ENCODE measurements at places on chromosomes 1 and 21.
A peak's percentile ranks its signal among the peaks of the same experiment; 100 is the strongest.

- DNase-seq = no peak
These were observed 154.8 kb upstream of the COL6A1 start for GRCh38 chr21:45826676-45827301.

DNA sequence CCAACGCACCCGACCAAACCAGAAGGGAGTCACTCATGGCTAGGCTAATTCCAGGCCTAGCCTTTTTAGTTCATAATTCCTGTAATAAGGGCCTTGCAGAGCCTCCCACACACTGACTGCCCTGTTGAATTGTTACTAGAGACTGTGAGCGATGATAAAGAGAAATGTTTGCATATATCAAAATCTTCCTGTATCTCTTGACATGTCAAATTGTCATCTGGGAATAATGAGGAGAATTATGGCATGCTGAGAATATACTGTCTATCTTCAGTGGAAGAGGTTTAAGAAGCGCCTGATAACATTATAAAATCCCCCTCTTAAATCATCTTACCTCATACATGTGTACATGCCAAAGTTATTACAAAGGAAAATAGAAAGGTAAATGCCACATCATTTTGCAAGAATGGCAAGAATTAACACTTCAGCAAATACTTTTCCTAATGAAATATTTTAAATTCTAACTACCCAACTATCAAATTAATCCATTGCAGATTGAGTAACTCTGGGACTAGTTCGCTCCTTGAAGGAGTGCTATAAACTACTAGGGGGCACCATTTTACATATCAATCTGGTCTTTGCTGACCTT, 144.1 kb downstream of the CENPF start:
- DNase-seq = no peak

DNA sequence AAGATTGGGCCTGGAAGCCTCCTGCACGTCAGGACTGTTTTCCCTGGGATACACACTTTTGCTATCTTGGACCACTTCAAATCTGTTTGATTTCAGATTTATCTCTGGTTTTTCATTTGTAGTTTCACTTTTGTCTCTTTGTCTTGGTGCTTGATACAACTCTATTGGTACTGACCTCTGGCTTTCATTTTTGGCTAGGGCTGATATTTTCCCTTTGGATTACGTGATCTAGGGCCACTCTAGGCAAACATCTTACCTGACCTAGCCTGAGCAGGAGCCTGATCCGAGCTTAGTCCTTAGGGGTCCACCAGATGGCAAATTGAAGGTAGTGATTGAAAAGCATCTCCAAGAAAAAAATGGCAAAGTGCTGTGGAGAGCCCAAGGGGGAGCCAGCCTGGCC, 39.6 kb downstream of the ZBTB18 start:
- DNase-seq = no peak

DNA sequence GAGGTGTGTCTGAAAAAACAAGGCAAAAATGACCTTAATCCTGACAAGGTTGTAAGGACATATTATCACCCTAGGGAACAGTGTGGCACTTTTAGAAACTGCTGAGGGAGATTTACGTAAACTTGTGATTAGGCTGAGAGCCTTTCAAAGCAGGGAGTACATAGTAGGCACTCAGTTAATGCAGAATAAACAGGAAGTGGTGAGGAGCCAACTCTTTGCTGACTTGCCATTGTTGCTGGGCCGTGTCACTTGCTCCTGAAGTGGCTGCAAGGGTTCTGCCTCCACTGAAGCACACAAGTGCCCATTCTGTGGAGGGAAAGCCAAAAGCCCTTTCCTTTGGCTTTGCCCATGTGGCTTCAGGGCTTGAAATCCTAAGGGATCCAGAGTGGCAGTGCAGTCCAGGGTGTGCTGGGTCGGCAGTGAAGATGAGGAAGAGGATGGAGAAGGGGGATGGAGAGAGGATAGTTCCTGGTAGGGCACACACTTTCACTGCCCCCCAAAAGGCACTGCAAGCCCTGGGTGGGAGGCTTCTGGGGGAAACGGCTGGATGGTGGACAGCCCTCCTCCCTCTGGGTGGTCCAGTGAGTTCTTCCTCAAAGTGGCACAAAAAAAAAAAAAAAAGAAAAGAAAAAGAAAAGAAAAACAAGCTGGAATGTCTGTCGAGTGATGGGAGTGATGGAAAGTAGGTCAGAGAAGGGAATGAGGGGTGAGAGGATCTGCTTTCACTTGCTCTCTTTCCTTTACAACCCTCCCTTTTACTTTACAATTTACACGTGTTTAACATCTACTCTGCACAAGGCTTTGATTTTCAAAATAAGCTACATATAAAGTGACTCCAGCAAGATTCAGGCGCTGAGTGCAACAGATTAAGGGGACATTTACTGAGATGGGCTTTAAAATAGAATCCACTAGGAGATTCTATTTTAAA, 13.7 kb upstream of the RHEX start:
- no peak for DNase-seq

GRCh38 chr1:89610457-89611011, 22.4 kb upstream of the LRRC8C start:
- DNase-seq = peak; percentile 81

DNA sequence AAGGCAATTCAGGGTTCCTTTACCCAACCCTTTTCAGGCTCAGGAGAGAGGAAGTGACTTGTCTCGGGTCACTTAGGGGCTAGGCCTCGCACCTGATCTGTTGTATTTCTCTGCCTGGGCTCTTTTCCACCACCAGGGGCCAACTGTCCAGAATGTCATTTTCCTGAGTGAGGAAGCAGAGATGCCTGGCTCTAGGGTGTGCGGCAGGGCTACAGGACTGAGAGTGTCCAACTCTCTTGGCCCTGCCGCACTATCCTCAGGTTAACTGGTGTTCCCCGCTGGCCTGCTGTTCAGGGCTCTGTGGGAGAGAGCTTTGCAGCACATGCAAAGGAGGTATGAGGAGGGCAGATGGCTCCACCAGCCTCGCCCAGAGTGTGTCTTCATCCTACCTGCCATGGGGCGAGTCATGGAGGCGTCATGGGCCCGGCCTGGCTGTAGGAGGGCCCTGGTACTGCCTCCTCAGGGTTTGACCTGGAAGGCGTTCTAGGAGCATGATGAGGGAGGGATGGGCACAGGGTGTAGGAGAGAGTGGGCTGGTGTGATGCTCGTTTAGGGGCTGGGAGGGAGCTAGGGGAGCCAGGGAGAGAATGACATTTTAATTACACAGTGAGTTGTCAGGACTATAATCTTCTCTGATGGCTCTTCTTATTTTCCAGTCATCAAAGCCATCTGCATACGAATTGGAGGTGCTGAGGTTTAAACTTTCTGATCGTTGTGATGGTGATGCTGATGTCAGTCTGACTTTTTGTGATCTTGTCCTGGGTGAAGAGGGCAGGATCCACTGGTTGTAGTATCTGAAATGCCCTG, 128.3 kb downstream of the NOS1AP start:
- no peak for DNase-seq

DNA sequence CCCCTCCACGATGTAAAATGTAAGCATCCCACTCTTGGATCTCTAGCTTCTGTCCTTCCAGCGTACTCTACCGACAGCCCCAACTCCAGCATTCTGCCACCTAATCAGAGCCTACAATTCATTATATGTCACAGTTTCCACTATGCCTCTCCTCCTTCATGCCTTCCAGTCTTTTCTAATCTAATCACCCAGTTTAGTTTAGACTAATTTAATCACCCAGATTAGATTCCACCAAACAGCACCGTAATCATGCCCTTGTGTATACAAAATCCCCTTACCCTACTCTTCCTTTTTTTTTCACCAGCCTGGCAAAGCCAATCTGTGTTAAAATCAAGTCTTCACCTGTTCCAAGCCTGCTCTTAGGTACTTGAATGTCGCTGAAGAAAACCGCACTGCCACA, 49.8 kb upstream of the KANK4 start:
- DNase-seq = no peak

DNA sequence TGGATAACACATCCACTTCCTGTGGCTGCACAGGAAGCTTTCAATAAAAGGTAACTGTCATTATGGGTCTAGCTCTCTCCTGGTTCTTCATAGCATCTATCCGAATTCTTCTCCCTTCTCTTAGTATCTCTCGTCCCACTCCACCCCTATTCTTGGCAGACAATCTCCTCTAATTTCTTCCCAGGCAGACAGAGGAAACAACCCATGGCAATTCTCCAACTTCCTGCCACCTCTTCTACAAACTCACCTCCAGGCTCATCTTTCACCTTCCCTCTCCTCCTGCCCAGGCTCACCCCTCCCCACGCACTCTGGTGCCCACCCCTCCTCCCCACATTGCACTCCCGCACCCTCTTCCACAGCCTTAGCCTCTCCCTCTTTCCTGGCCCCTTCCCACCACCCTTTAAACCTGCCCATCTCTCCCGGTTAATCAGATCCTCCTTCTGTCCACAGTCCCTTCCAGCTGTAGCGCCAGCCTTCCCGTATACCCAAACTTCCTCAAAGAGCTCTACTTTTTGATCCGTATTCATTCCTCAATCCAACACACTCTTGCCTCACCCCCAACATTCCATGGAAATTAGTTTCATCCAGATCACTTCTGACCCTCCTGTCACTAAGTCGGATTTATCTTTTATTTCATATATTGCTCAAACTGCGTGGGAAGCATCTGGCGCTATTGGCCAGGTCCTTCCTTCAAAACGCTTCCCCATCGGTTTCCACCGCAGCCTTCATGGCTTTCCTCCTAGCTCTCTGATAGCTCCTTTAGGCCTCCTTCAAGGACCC, 25.9 kb downstream of the SHISA4 start:
- DNase-seq = no peak

DNA sequence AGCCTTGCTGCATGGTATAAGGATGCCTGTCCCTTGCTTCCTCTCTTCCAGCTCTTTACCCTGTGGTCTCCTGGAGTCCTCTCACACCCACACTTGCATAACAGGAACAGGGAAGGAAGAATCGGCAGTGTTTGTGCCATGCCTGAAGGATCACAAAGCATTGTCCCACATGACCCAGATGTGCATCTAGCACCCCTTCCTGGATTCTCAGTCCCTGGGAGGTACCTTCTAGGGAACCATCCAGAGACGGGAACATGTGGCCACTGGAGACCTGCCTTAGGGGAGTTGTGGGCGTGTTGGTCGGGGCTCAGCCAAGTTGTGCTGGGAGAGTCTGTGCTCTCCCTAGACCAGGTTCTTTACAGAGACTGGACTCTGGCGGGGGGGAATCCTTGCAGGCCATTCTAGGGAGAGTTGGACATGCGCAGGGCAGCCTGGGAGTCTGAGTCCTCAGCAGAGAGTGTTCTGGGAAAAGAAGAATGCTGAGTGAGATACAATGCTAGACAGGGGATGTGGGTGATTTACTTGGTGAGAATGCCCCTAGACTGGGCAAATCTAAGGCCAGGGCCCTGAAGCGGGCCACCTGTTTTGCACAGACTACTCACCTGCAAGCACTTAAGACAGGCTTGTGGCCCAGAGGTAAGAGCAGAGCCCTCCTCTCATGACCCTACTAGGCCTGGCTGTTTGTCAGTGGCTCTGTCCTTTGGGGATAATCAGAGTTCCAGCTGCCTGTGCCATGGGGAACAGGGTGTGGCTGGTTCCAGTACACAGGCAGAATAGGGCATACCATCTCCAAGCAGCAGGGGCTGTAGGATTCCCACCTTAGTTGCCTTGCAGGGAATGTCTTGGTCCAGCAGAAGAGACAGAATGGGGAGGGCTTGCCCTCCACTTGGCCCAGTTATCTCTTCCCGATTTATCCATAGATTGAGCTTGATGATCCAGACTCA, 89.8 kb downstream of the MAN1C1 start:
- DNase-seq = no peak

- DNase-seq = no peak
These were observed 11.9 kb downstream of the LHX4 start for GRCh38 chr1:180241716-180242544.

DNA sequence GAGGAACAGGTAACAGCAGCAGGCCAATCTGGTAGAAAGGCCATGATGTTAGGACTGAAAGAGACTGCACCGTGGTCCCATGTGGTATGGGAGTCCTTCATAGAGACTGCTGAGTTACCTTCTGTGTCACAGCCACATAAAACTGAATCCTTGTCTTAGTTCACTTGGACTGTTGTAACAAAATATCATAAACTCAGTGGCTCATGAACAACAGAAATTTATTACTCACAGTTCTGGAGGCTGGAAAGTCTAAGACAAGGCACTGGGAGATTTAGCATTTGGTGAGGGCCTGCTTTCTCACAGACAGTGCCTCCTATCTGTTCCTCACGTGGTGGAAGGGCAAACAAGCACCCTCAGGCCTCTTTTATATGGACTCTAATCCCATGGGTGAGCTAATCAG, 67.5 kb downstream of the CD2 start:
- DNase-seq = no peak

GRCh38 chr1:157278383-157279137, 140.4 kb upstream of the ETV3 start:
- no peak for DNase-seq

DNA sequence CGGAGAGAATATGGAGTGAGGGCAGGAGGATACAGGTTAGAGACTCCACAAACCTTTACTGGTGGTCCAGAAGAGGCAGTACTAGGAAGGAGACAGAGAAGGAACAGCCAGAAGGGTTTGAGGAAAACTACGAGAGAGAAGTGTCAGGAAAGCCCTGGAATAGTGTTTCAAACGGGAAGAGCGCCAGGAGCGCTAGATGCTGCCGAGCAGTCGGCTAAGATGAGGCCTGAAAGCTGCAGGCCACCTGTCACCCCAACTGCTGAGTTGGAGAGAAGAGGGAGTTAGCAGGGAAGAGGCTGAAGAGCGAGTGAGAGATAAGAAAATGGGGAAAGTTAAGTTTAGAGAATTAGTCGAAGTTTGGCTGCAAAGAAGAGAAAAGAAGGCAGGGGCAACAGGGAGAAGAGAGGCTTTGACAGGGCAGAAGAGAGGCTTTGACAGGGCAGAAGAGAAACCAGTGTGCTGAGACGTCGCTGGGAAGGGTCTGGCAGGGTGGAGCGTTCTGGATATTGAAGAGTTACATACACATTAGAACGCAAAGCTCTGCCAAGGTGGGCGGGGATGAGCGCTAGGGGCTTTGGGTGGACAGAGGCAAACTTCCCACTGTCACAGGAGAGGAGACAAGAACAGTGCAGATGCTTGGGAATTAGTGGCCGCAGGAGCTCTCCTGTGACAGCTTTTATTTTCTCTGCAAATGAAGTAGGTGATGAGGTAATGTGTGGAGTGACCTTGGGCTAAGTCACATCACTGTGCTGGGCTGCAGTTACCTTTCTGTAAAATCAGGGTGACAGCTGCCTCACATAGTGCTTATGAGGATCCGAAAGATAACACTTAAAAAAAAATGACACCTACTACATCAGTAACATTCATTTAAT, 31.2 kb downstream of the PCSK9 start:
- DNase-seq = no peak
